ENCODE measurements at places on chromosomes 12 and 14. TPM values are rescaled to one million over a fixed set of nuclear protein-coding genes. Genes with fewer than 3 reads are reported as not detected.

GRCh38 chr14:96584199-96584906 is 82.2 kb downstream of the PAPOLA start:
- DNase-seq: no peak
- no peak overlapping the region for H3K4me3 ChIP-seq
- H3K27me3 ChIP-seq: no peaks in the 10 kb centered on the region
- no peaks in the 10 kb centered on the region for H3K36me3 ChIP-seq

- no peak overlapping the region for H3K27ac ChIP-seq
- H3K27me3 ChIP-seq: no peaks in the 10 kb centered on the region
- no peak for DNase-seq
Observed at GRCh38 chr14:97710726-97711125, 913.5 kb downstream of the VRK1 start.

GRCh38 chr14:88075269-88075981 is 70.5 kb downstream of the GPR65 start:
- no peak overlapping the region for H3K27ac ChIP-seq
- H3K4me3 ChIP-seq: no peak overlapping the region
- no peaks in the 10 kb centered on the region for H3K4me1 ChIP-seq
- H3K27me3 ChIP-seq: no peaks in the 10 kb centered on the region
- no peak for DNase-seq

DNA sequence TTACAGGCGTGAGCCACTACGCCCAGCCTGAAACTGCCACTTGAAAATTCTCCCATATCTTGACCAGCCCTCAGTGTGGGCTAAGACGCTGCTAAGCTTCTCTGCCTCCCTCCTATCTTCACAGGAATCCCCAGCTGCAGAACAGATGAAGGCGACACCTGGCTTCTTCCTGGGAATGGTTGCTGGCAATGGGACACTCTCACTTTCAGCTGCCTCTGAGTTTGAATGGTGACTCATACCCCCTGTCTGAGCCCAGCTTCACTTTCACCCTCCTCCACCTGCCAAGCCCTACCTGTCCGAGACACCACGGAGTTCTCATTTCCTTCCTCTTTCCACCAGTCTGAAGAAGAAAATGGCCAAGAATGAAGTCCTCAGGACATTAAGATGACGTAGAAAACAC is 18.3 kb upstream of the VASH1 start:
- no peak overlapping the region for H3K4me3 ChIP-seq
- H3K36me3 ChIP-seq: no peaks in the 10 kb centered on the region
- no peaks in the 10 kb centered on the region for H3K27me3 ChIP-seq

GRCh38 chr12:89547101-89547500 is 21.3 kb upstream of the POC1B start:
- H3K4me3 ChIP-seq: no peak overlapping the region
- no peak for DNase-seq
- H3K27me3 ChIP-seq: no peaks in the 10 kb centered on the region
- H3K4me1 ChIP-seq: no peaks in the 10 kb centered on the region
- no peak overlapping the region for H3K27ac ChIP-seq

RPL36AL gene
- 176 TPM for total RNA-seq
